A673 (cell line): ENCODE measurements at places on chromosomes 5 and 9. TPM values are rescaled to one million over a fixed set of nuclear protein-coding genes. Genes with fewer than 3 reads are reported as not detected.

Gene ZFAND5
- total RNA-seq, result 169 and 194 TPM in 2 replicates

Gene CDH6
- total RNA-seq, result 3.6 and 4.1 TPM in 2 replicates

Gene PCDHA9
- total RNA-seq, result 0.33 and 0.37 TPM in 2 replicates

Gene LHX6
- total RNA-seq, result not detected in 2 replicates

Gene SH2D3C
- not detected in 2 replicates for total RNA-seq

Gene CARTPT
- total RNA-seq, result not detected in 2 replicates

Gene ANGPTL2
- total RNA-seq, result 2.5 and 4.4 TPM in 2 replicates

Gene PHAX
- 71.3 and 73.1 TPM in 2 replicates for total RNA-seq

Gene NOTCH1
- 37.2 and 50.2 TPM in 2 replicates for total RNA-seq

Gene ACOT12
- not detected in 2 replicates for total RNA-seq

Gene MAP1B
- 134 and 135 TPM in 2 replicates for total RNA-seq

Gene SLC9A3
- total RNA-seq, result 1.6 and 1.9 TPM in 2 replicates

Gene TLR4
- not detected in 2 replicates for total RNA-seq

Gene LHX3
- 0.11 TPM in 1 of 2 replicates, not detected in the other for total RNA-seq

Gene FREM1
- total RNA-seq, result 4.2 and 5.1 TPM in 2 replicates

Gene SMC2
- 67.9 and 73.6 TPM in 2 replicates for total RNA-seq

Gene WNT8A
- not detected in 2 replicates for total RNA-seq

- no peak for DNase-seq
Measured at GRCh38 chr5:94498199-94498598, 120.2 kb downstream of the KIAA0825 start.

DNA sequence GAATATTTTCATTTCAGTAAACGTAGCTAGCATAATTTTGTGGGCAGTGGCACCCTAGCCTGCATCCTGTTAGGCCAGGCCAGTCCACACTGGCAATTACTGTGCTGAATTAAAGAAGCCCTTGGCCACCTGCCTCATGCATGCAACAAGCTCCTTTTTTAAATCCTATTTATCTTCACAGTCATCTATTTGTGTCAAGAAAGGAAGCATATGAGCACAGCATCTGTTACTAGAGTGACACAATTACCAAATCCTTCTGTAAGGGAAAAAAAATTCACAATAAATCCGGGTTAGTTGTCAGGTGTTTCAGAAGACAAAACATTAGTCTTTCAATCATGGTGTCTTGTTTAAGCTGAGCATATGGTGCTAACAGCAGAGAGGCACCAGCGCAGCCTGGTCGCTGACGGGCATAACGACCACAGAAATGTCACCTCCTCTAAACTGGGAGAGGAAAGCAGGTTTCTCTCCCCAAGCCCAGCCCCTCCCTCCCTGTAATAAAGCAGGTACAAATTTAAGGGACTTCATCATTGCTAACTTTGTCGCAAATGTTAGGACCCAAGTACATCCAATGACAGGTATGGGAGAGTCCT is 520.6 kb downstream of the CTNND2 start:
- no peak for DNase-seq

GRCh38 chr5:72226950-72227349 is 93.1 kb downstream of the MRPS27 start:
- DNase-seq, result no peak

GRCh38 chr9:86856259-86856658 is 91.0 kb downstream of the GAS1 start:
- DNase-seq, result no peak

GRCh38 chr5:145062280-145063062 is 772.7 kb downstream of the PRELID2 start:
- DNase-seq, result no peak

- no peak for DNase-seq
Measured at GRCh38 chr5:82356808-82357671, 78.9 kb upstream of the RPS23 start.

DNA sequence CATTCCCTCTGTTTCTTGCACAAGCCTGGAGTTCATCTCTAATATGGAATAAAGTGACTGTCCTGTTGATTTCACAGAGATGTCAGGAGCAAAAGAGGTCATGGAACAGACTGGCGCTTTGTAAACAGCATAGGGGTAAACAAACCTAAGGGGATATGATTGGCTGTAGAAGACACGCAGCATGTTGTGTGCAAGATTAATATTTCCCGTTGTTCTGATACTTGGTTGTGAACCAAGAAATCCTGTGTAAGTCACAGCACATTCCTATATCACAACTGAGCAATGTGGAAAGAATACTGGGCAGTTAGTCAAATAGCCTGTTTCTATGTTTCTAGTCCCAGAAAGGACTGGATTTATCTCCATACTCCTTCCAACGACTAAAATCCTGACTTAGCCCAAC is 3.2 kb downstream of the ADAMTS12 start:
- no peak for DNase-seq

- peak; percentile 59 for DNase-seq
Measured at GRCh38 chr5:89255845-89256463, 373.0 kb upstream of the MEF2C start.

GRCh38 chr5:157603333-157604190 is 28.0 kb upstream of the ADAM19 start:
- no peak for DNase-seq

GRCh38 chr9:85443190-85443598 is 298.6 kb downstream of the AGTPBP1 start:
- no peak for DNase-seq

GRCh38 chr9:106862110-106862820 is 701 bp upstream of the ZNF462 start:
- DNase-seq, result peak; percentile 68

DNA sequence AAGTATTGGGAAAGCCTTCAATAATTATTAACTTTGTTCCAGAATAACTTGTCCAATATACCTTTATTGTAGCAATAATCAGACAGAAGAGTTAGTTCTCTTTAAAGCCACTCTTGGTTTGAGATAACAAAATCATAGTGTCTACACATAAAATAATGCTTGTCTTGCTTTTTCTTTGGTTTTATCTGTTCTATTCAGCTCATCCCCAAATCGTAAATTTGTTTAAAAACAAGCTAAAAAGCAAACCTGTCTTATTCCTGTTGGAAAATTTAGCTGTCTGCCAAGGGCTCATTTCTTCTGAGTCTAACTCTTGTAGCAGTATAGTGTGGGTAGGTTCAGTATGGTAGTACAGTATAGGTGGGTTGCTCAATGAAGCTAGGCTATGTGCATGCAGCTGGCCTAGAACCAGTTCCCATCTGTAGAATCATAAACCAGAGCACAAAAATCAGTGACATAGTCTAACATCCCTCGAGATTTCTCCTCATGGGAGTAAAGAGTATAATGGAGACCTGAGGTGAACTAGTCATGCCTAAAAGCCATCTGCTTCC is 17.9 kb upstream of the APBA1 start:
- DNase-seq, result no peak

DNA sequence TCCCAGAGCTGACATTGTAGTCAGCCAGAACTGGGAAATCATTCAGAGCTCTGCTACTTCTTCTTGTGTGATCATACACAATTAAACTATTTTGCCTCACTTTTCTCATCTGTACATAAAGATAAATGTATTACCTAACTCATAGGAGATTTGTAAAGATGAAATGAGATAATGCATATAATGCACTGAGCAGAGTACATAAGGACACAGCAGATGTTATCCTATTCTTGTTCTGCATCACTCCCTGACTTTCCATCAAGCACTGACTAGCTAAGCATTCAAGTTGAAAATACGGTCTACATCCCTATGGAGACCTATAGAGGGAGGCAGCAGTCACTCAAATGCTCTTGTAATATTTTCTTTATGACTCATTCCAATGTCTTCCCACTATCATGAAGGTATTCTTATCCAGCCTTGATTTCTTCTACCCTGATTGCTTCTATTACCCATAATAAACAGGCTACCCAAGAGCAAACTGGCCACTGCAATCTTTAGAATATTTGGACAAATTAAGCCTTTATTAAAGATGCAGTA is 16.3 kb upstream of the PRR16 start:
- DNase-seq, result no peak

DNA sequence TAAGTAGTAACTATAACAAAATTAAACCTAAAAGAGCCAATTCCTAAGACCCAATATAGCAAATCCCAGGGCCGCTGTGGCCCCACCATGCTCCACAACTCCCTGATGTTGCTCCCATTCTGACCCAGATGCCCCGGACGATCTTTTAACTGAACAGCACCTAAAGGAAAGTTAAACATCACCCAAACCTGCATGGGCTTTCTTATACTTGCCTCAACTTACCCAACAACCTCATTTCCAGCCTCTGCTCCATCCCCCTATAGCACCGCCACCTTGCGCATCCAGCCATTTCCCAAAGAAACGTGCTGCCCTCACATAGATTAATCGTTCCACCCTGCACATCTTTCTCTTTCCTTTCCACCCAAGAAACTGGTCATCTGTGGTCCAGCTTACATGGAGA is 54.6 kb downstream of the ZNF354C start:
- DNase-seq, result no peak

DNA sequence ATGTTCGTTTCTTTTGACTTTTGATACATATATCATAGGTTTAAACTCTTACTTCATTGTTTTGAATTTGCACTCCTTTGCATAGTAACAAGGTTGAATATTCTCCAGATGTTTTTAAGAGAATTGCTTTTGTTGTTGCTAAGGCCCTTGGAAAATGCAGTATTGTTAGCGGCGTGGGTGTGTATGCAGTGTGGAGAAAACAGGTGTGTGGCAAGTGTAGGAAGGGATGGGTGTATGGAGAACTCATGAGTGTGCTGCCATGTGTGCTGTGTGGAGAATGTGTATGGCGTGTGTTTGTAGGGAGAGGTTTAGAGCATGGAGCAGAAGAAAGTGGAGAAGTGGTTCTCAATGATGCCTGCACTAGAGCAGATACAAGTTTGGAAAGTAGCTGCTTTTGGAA is 87.3 kb downstream of the WWC1 start:
- no peak for DNase-seq

DNA sequence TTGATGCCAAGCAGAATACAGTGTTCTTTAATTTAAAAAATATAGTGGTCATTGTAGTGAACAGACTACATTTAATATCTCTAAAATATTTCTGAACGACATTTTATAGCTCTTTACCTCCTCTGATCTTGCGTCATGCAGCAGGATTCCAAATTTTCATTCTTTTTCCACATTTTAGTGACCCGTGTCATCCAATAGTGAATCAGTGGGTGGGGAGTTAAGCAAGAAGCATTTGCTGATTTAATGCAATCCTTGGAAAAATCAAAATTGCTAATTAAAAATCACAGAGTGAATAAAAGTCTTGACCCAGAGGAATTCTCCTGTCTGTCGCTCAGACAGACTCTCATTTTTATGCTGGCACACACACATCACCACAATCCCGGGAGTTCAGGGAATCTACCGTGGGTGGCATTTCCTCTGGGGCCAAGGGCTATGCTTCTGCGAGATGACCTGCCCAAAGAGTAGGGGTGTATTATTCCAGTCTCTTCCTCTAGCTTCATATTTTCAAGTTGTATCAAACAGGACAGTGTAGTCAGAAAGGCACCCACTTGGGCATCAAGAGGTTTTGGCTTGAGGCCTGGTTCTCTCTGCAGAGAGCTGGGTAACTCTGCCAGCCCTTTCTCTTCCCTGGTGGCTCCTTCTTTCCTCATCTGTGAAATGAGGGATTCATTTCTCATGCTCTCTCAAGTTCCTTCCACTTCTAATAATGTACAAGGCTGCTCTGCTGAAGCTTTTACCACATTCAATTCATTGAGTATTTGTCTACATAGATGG is 24.8 kb upstream of the OTP start:
- no peak for DNase-seq

DNA sequence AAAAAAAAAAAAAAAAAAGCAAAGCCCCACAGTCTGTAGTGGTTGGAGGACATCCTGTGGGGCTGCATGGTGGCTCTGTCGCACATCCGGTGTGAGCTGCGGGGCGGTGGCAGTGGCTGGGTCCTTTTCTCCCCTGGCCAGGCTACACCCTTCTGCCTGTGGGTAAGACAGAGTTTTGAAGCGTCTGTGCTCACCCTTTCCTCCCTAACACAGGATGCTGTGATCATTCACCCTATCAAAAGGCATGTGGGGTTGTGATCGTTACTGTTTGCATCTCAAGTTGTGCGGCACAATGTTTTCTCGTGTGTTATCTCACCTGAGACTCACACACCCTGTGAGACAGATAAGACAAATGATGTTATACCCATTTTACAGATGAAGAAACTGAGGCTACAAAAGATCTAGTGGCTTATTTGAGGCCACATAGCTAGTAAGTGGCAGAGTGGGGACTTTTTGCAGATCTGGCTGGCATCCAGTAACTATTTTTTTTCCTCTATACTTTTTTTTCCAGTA is 17.5 kb downstream of the IRF1 start:
- DNase-seq, result no peak

DNA sequence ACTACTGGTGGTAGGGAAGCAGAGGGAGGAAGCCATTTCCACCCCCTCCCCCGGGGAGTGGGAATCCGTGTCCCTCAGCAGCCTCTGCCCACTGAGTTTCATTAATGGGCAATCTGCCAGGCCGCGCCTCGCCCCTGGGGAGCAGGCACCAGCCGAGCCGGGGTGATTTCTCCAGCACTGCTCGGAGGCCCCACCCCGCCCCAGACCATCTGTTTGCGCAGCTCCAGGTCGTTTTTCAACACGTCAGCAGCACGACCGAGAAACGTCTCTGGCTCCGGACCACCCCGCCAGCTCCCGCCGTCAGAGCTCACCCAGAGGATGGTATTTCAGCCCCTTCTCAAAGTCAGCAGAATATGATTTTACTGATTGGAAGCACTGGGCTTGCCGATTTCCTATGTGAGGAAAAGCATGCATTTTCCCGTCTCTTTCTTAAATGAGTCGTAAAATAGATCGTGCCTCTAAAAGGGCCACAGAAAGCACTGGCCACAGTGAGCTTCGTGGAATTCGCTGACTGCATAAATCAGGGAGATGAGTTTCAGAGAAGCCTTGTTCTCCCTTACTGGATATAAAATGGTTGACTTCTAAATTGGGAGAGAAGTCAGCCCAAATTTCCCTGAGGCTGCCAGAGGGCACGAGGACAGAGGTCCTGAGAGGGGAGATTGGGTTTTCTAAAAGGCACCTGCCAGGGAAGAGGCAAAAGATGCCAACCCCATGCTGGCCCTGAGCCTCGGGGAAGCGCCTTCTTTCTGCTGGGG is 47.0 kb downstream of the OLFM1 start:
- DNase-seq, result peak; percentile 60

DNA sequence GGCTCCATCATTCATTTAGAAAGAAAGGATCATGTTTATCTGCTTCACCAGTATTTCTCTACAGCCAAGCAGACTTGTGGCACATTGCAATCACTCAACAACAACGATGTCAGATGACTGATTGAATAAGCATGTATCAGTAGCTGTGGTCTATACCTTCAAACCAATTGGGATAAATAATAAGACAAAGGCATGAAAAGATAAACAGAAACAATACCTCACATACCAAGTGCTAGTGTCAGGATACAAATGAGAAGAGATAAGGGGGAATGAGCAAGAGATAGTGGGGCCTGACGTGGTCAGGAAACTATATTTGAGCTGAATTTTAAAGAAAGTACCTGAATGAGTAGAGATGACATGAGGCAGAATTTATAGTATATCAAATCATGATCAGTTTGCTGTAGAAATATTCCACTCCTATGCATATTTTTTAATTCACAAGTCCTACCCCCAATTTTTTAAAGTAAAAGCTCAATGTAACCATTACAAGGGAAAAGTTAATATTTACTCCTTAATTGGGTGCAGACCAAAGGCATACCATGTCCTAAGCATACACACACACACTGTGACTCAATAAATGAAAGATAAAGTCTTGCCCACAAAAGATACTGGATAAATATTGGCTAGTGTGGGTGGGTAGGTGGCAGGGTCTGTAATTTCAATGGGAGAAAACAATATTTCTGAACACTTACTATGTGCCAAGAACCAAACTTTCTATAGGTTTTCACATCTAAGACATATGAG is 284.5 kb downstream of the SPOCK1 start:
- no peak for DNase-seq

GRCh38 chr5:136655468-136655867 is 290.1 kb upstream of the TRPC7 start:
- no peak for DNase-seq
